Stimulated activated CD4-positive, alpha-beta T cell treated with anti-CD3 and anti-CD28 coated beads, Interleukin-15, amount 100 ng/mL, for 1 hour (primary cell): ENCODE measurements at places on chromosomes 7 and 10.

GRCh38 chr7:130850956-130851355, 116.9 kb upstream of the KLF14 start:
- DNase-seq: no peak

DNA sequence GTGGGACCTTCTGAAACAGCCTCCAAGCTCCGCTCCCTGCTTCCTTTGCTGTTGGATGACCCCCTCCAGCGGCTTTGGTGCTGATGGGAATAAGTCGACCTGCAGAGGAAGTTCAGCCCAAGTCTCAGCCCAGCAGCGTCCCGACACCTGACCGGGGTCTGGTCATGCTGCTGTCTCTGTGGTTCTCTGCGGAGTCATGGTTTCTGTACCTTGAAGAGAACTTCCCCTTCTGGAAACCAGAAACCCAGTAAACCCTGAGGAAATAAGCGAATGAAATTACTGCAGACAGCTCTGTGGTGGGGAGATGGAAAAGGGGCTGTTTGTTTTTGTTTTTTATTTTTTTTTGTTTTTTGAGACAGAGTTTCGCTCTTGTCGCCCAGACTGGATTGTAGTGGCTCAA, 18.3 kb upstream of the ZNF12 start:
- DNase-seq: no peak

- no peak for DNase-seq
Measured at GRCh38 chr7:127940381-127941160, 90.7 kb downstream of the LRRC4 start.

DNA sequence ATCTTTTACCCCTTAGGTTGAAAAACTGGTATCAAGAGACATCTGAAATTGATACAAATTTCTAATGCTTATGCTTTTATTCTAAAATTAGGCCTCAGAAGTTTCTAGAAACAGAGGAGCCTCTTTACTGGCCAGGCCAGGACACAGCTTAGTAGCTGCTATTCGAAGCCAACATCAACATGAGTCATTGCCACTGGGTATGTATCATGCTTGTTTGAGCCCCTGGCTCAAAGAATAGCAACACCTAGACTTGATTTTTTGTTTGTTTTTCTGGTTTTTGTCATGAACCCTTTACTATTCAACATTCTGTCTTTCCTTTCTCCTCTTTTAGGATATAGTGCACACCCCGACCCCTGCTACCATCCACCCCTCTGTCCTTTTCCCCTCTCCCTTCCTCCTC, 90.9 kb upstream of the STK17A start:
- no peak for DNase-seq

DNA sequence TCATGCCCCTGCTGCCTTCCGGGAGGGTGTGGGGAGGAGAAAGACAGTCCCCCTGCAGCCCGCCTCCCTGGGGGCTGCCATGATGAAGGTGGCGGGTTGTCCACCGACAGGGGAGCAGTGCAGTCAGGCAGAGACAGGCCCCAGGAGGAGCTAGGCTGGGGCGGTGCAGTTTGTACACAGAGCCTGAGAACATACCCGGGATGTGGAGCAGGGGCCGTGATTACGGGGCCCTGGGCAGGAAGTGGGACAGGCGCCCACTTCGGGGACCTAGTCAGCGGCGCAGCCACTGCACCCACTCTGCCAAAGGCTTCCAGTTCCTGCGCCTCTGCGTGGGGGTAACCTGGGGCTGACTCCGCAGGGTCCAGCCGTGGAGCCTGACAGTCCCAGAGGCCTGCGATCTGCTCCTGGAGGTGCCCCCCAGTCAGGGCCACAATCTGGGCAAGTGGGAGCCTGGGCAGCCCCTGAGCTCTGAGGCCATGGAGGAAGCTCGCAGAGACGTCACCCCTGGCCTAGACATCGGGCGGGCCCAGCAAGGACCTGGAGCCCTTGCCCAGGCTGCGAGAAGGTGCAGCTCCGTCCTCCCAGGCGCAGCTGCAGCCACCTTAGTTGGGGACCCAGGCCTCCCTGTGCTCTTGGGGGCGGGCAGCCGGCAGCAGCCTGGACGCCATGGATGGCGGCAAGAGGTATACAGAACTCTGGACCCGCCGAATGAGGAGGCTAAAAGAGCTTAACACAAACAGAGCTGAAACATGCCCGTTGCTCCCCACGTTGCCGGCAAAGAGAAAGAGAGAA, 1356.8 kb downstream of the XPNPEP1 start:
- DNase-seq: no peak

DNA sequence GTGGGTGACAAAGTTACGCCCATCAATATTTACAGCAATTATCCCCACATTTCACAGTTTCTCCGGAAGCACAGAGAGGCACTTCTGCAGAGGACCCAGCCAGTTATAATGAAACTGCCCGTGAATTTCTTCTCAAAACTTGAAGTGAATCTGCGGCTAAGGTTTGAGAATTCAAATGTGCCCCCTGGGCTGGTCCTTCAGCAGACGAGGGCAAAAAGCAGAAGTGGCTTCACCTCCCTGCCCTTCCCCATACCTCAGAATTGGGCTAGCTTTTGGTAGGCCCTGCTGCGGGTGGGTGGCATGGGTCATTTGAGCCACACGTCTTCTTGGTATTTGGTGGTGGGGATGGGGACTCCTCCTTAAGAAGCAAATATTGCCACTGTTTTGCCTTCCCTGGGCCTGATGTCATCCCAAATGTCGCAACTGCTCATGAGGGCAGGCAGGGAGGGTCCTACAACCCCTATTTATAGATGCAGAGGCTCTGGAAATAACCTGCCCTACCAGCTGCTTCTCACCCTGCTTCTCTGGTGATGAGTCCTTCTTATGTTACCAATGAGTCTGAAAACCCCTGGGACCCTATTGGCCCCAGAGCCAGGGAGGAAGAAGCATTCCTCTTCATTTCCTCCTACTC, 16.6 kb upstream of the WDFY4 start:
- no peak for DNase-seq

DNA sequence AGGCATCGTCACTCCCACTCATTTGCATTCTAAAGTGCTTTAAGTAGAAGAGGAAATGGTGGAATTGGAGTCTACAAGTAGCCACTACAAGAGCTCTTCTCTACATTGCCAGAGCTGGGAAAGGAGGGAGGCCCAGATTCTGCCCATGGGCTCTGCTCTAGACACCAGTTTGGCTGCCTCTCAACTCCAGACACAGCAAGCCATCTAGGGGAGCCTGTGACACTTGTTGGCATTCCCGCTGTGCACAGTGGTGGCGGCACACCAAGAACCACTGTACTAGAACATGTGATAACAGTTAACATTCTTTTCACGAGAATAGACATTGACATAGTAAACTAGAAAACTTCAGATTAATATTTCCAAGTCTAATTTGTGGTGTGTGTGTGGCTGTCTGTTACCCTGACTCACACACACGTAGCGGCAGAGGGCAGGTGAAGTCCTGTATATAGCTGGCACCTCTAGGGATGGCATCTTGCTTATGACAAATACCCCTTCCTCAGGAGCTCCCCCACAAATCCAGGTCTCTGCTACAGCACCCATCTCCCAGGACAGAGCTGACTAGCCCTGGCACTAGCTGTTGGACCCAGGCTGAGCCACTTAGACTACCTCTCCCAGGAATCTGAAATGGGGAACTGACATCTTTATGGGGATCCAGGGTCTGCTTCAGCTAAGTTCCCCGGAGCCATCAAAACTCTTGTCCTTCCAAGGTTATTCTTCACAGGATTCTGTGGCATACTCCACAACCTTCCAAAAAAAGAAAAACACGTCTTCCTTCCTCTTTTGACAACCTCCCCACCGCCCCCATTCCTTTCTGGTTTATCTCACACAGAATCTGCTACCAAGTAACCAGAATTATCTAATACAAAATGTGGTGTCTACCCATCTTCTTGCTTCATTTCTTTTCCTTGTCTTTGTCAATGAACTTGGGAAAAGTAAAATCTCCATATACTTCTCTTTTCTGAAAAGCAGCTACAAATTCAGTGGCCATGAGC, 54.7 kb upstream of the MRLN start:
- DNase-seq: no peak

GRCh38 chr7:36015733-36016132, 137.3 kb upstream of the EEPD1 start:
- DNase-seq: no peak

GRCh38 chr7:87513735-87514335, 38.4 kb upstream of the ABCB4 start:
- DNase-seq: no peak

- no peak for DNase-seq
Measured at GRCh38 chr7:105674200-105674920, 93.1 kb upstream of the EFCAB10 start.

DNA sequence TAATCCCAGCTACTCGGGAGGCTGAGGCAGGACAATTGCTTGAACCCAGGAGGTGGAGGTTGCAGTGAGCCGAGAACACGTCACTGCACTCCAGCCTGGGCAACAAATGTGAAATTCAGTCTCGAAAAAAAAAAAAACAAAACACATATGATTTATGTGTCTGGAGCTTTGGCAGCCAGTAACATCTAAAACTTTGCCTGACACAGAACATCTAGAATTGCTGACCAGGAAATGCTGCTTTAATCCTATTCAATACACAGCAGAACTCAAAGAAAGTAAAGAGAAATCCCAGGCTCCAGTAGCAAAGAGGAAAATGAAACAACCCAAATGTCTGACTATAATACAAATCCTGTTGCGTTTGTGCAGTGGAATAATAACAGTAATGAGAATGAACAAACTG, 4.5 kb upstream of the CCDC6 start:
- no peak for DNase-seq

DNA sequence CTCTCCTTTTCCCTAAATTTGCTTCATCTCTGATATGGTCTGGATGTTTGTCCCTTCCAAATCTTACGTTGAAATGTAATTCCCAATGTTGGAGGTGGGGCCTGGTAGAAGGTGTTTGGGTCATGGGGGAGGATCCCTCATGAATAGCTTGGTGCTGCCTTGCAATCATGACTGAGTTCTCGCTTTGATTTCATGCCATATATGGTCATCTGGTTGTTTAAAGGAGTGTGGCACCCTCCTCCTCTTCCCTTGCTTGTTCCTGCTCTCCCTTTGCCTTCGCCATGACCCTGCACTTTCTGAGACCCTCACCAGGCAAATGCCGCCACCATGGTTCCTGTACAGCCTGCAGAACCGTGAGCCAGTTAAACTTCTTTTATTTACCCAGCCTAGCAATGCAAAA, 14.5 kb downstream of the NOBOX start:
- no peak for DNase-seq

DNA sequence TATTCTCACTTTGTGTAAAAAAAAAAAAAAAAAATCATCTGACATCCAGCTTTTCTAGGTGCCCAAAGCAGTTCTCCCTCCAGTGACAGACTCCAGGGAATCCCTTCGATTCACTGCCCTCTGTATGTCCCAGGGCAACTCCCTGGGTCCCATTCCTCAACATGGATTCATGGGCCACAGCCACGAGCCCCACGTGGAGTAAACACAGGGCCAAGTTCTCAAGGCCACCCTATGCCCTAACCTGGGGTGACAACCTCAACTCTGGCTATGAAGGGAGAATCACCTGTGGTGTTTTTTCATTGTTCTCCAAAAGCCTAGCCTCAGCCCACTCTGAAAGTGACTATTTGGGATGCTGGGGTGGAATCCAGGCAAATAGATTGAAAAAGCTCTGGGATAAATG, 3.4 kb downstream of the BNIP3 start:
- DNase-seq: no peak

DNA sequence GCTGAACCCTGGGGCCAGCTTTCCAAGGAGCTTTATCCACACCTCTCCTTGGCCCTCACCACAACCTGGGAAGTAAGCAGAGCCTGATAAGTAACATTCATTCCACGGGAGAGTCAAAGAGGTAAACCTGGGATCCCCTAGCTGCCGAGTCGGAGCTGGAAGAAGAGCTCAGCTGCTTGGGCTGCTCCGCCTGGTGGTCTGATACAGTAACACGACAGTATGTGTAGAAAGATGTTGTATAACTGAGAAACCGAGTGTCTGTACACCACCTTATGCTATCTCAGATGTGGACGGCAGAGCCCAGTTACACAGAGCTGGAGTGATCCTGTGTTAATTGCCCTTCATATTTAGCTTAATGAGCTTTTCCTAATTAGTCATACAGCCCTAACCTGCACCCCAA, 151.3 kb upstream of the KMT2E start:
- DNase-seq: no peak

GRCh38 chr10:68284062-68285001, 47.5 kb upstream of the HNRNPH3 start:
- no peak for DNase-seq

- DNase-seq: no peak
Measured at GRCh38 chr7:2508327-2509215, 11.0 kb upstream of the LFNG start.

GRCh38 chr10:73953665-73954064, 42.7 kb downstream of the PLAU start:
- no peak for DNase-seq

DNA sequence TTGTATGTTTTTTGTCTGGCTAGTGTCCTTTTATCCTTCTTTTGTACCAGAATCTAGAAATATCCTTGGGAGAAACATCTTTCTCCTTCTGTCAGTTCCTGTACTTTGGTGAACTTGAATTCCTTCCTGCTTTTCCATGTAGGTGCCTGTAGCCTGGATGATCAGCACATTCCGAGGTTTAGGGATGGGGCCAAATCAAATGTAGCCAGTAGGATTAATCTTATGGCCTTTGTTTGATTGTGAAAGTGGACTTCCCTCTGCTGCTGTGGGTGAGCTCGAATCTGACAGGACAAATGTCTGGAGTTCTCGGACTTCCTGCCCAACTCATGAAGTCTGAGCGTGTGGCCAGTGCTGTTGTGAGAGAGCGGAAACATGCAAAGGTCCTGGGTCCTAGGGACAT, 33.2 kb upstream of the NAMPT start:
- no peak for DNase-seq

DNA sequence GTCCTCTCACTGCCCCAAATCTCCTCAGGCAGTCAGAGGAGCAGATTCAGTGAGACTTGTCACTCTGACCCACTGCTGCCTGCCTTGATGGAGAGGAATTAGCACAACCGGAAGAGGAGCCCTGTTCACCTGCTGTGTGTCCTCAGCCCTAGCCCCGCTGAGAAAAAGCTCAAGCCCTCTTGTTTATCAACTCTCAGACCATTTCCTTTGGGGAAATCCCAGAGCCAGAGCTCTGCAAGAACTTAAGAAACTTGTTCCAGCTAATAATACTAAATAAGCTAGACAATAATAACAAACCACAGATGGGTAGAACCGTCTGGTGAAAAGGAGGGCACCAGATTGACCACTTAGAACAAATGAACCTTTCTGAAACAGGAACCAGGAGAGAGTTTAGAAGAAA, 37.7 kb upstream of the ITGB1 start:
- DNase-seq: no peak

DNA sequence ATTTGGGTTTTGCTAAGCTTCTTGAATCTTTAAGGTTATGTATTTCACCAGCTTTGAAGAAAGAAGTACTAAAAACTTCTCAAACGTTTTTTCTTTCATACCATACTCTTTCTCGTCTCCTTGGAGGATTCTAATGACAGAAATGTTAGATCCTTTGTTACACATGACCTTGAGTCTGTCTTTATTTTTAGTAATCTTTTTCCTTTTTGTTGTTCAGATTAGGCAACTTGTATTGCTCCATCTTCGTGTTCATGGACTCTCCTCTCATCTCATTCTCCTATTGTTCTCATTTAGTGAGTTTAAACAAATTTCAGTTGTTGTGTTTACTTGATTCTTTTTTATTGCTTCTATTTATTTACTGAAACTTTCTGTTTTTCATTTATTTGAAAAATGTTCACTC, 73.7 kb downstream of the WDFY4 start:
- DNase-seq: no peak
